ENCODE measurements at places on chromosomes 13 and 19. TPM values are rescaled to one million over a fixed set of nuclear protein-coding genes. Genes with fewer than 3 reads are reported as not detected.

DNA sequence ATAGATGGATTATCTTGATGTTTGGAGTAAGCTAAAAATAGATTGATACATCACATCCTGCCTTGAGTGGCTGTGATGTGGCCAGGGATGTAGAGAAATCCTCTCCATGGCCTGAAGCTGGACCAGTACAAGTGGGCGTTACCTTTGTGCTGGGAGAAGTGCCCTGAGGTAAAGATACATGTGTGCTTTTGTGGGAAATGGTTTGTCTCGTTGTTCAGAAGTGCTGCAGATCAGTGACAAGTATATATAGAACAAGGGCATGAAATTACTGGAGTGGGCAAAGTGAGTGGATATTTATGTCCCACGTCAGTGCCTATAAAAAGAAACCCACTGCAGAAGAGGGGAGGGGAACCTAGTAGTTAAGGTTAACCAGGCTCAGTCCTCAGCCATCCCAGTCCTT is 12.2 kb upstream of the ZNF304 start:
- no peak for DNase-seq

NPHS1 gene
- total RNA-seq, result 0.22 TPM

DACH1 gene
- 0.14 TPM for total RNA-seq

DNA sequence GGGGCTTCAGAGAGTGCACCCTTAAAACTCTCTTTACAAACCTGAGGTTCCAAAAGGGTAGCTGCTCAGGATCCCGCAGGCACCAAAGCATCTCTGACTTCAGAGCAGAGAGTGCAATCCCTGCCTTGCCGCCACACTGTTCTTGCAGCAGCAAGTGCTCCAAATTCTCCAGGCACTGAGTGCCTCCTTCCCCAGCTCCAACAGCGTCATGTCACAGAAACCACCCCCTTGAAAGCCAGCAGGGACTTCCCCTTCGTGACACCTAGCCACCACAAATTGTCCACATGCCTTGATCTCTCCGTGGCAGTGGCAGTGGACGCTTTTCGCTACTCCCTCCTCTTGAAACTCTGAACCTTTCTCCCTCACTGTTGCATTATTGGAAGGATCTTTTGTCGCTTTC is 39.9 kb downstream of the MBNL2 start:
- DNase-seq, result peak; percentile 19

DNA sequence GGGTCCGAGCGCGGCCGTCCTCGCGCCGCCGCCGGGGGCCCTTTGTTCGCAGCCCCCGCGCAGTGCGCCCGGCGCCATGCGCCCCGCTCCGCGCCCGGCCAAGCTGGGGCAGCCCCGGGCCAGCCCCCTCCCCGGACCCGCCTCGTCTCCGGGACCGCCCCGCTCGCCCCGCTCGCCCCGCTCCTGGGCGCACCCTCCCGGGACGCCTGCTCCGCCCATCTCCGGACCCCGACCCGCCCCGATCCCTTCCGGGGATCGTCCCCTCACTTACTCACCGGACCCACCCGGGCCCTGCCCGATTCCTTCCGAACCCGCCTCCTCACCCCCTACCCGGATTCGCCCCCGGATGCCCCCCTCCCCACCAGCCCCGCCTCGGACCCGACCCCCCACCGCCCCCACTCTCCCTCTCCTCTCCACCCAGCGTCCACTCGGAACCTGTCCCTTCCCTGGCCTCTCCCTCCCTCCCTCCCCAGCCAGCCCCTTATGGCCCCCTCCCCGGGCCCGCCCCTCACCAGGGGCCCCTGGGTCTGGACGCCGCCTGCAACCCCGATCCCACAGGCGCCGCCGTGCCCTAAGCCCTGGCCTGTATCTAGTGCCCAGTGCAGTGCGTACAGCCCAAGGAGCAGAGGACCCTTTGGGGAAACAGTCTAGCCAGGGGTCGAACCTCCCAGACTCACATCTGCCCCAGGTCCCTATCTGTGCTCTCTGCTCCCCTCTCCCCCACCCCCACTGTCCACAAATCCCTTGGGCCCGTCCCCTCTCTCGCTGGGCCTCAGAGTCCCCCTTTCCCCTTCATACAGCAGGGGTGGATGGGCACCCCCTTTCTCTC is at the start of gene CPAMD8:
TSS of gene CPAMD8 (minus strand) at position 105 of the 829 bp plus-strand sequence. CDS start 168 bp downstream, outside the sequence.
- no peak for DNase-seq

DNA sequence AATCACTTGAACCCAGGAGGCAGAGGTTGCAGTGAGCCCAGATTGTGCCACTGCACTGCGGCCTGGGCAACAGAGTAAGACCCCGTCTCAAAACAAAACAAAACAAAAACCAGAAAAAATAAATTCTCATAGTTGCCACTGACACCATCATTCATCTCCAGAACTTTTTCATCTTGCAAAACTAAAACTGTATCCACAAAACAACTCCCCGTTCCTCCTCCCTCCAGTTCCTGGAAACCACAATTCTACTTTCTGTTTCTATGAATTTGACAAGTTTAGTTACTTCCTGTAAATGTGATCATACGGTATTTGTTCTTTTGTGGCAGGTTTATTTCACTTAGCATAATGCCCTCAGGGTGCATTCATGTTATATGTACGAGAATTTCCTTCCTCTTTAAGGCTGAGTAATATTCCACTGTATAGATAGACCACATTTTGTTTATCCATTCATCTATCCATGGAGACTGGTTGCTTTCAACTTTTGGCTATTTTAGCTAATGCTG is 13.2 kb upstream of the ADGRE5 start:
- DNase-seq, result no peak

LIN37 gene
- 11.4 TPM for total RNA-seq

KLK3 gene
- not detected for total RNA-seq

PLK5 gene
- not detected for total RNA-seq

KLK11 gene
- not detected for total RNA-seq

DNA sequence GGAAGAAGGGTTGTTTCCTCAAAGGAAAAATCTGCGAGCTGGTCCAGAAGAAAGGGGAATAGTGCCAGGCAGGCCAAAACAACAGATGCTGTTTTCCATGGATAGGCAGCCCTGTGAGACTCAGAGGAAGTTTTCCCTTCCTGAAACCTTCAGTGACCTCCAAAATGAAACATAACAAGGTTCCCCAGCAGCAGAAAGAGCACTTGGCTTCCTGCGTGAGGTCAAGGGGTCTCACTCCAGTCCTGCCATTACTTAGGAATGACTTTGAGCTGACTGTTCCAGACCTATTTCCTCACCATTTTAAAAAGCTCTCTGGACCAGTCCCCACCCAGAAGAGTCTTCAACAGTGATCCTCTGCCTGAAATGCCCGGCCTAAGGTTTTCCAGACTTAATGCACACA is 104.6 kb upstream of the IPO5 start:
- no peak for DNase-seq

TICAM1 gene
- 20.5 TPM for total RNA-seq

ZNF99 gene
- total RNA-seq, result not detected

- peak; percentile 28 for DNase-seq
These were observed 50.7 kb upstream of the PNMA8B start for GRCh38 chr19:46546194-46546896.

C1QTNF9 gene
- 0.14 TPM for total RNA-seq

DNA sequence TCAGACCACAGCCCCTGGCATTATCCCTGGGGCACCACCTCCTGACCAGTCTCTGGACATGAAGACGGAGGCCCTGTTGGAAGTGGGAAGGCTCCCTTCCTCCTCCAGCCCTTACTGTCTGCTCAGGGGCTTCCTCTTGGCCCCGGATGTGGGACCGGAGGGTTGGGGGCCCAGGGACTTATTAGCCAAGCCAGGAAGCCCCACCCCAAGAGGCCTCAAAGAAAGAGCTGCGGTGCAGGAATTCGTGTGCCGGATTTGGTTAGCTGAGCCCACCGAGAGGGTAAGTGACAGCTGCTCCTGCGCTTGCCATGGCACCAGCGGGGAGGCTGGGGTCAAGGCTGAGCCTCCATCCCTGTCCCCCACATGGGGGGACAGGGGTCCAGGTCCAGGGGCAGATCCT is at the start of gene RETN:
TSS of gene RETN (plus strand) at position 208 of the 400 bp plus-strand sequence. CDS start 278 bp downstream, outside the sequence.
- DNase-seq, result no peak

DNA sequence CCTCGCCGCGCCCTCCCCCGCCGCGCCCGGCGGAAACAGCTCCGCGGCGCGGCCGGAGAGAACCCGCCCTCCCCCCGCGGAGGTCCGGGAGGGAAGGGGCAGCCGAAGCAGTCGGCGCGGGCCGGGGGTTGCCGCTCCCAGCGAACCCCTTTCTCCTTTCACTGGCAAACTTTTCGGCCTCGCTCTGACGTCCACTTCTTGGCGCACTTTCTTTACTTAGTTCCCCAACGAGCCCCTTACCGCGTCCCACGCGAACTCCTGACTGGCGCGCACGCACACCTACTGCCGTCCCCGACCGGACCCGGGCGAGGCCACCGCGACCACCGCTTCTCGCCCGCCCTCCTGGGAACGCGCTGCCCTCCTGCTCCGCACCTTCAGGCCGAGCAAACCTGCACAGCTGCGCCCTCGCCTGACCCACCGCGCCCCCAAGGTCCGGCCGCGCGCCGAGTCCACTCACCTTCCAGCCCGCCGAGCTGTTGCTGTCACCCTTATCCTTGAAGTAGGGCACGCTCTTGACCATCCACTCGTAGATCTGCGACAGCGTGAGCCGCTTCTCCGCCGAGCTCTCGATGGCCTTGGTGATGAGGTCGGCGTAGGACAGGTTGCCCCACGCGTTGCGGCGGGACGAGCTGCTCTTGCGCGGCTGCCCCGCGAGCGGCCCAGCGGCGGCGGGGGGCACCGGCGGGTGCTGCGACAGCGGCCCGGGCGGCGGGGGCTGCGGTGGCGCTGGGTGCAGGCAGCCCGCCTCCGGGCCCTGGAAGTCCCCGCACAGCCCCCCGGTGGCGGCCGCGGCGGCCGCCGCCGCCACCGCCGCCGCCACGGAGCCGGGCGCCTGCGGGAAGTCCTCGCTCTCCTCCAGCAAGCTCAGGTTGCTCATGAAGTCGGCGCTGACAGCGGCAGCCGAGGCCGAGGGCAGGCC is 1.1 kb downstream of the FOXO1 start:
- peak; percentile 58 for DNase-seq

DNA sequence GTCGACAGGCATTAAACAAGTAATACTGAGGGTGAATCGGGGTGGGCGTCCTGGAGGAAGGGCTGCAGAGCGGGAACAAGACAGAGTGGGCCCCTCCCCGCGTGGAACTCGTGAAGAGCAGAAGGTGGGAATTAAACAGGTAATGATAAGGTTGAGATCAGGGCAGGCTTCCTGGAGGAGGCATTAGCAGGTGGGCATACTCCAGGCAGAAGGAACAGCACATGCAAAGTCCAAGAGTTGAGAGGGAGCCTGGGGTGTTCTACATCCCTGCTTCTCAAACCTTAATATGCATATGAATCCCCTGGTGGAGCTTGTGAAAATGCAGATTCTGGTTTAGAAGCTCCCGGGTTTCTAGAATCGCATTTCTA is 23.3 kb downstream of the SLC8A2 start:
- no peak for DNase-seq

LILRA1 gene
- not detected for total RNA-seq
